AG04450 (cell line): ENCODE measurements at places on chromosomes 7 and 10.

- no peak for DNase-seq
These were observed 815 bp downstream of the NEUROG3 start for GRCh38 chr10:69572159-69573055.

DNA sequence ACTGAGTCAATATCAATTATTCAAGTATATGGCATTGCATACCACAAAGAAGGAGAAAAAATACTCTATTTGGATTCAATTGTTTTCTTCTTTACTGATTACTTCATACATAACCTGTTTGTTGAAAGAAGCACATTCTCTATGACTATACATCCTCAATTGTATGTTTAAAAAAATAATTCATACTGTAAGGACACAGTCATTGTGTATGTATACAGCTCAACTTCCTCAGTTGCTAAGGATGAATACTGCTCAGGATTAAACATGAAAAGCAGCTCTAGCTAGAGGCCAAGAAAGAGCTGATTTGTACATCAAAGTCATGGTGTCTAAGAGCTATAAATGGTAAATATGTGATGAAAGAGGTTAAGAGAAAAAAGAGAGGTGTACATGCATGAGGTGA, 15.8 kb upstream of the BPGM start:
- no peak for DNase-seq

GRCh38 chr10:117464176-117464575, 78.4 kb upstream of the EMX2 start:
- no peak for DNase-seq

- no peak for DNase-seq
These were observed 115.4 kb downstream of the CSTF2T start for GRCh38 chr10:51583976-51584375.

DNA sequence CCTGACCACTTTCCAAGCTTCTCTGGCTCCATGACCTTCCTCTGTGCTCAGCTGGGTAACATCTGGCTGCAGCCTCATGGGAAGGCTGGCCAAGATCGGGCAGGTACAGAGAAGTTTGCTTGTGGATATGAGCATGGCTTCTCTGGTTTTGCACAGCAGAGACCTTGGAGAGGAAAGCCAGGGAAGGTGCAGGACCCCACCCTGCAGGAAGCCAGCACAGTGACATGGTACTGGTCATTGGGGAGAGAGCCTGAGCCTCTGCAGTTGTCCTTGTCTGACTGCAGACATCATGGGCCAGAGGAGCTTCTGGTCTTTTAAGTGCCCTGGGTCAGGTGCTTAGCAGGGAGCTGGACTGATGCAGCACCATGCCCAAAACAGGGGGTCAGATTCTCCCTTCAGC, 70.6 kb upstream of the LEP start:
- DNase-seq, result no peak

DNA sequence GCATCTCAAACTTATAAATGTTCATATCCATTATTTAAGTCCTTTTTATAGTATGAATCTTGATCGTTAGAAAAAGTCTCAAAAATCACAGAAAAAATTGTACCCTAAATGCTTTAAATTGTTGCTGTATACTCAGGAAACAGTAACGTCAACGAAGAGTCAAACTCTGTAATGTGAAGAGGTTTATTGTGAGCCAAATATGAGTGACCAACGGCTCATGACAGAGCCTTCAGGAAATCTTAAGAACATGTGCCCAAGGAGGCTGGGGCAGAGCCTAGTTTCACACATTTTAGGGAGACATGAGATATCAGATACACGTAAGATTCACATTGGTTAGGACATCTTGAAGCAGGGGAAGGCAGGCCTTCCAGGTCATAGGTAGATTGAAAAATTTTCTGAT, 86.1 kb downstream of the PIP4K2A start:
- DNase-seq, result no peak

DNA sequence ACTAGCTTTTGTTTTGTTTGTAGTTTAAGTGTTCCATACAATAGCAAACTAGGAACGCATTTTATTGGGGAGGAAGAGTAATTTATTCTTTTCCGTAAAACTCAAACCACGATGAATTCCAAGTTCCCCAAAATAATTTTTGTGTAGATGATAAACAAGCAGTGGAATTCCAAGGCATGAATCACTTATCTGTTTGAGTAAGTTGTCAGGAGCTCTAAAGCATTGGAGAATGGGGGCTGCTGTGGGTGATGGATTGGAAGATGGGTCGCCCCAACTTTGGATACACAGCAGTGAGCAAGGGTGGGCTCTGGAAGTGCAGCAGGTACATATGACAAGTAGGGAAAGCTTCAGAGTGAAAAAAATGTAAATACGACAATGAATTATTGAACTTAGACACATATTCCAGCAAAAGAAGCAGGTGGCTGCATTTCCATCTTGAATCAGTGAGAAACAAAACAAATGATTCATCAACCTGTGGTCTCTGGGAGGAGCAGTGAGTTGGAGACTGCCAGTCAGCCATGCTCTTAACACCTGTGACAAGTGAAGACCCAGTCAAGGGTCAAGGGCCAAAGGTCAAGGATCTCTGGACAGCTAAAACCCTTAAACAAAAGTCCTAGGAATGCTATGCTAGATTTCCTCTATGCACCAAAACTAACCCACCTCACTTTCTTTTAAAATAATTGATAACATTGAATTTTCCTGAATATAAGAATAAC, 34.2 kb upstream of the ADRB1 start:
- DNase-seq, result no peak

GRCh38 chr10:104622598-104623209, 18.4 kb upstream of the SORCS3 start:
- no peak for DNase-seq

GRCh38 chr7:152073352-152073751, 47.9 kb downstream of the GALNT11 start:
- DNase-seq, result no peak

- no peak for DNase-seq
These were observed 115.7 kb downstream of the PRKAG2 start for GRCh38 chr7:151761231-151761630.

GRCh38 chr7:155917836-155918430, 105.7 kb upstream of the SHH start:
- no peak for DNase-seq

DNA sequence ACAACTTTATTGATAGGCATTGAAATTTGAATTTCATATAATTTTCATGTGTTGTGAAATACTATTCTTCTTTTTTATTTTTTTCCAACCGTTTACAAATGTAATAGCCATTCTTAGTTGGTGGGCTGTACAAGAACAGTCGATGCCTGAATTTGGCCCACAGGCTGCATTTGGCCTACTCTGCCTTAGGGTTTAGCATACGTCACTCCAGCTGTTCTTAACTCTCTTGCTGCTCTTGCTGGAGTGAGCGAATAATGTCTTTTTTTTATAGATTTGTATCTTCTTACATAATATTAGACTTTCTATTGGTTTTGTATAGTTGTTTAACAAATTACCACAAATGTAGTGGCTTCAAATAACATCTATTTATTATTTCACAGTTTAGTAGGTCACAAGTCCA, 163.4 kb upstream of the MKI67 start:
- no peak for DNase-seq

DNA sequence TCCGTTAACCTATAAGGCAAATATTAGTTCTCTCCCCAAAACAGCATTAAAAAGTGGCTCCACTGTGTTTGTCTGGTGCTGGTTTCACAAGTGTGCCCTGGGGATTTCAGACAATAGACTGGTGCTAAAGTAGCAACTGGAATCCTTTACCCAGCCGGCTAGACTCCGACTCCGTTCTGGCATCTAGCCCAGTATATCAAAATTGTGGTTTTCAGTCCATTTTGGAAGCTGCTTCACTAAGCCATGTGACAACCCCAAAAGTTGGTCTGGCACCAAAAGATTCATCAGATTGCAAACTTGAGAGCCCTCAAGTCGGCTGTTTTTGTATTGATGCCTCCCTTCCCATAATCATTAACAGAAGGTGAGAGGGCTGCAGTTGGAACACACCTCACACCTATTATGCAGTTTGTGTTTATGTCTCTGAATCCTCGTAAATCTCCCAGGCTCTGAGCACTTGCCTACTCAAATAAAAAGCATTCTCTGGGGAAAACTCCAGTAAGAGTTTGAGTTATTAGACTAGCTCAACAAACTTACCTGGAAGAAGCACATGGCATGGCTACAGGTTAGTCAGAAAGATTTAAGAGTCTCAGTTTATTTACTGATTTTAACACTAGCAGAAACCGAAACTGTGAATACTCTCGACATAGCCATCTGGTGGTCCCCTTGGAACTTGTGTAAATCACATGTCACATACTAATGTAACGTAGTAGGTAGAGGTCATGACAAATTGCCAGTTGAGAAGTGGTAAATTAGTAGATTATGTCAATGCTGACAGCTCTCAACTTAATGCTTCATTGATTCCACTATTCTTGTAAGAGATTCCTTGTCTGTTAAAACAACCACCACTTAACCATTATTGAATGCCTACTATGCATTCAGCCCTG, 14.8 kb upstream of the WNT16 start:
- no peak for DNase-seq

DNA sequence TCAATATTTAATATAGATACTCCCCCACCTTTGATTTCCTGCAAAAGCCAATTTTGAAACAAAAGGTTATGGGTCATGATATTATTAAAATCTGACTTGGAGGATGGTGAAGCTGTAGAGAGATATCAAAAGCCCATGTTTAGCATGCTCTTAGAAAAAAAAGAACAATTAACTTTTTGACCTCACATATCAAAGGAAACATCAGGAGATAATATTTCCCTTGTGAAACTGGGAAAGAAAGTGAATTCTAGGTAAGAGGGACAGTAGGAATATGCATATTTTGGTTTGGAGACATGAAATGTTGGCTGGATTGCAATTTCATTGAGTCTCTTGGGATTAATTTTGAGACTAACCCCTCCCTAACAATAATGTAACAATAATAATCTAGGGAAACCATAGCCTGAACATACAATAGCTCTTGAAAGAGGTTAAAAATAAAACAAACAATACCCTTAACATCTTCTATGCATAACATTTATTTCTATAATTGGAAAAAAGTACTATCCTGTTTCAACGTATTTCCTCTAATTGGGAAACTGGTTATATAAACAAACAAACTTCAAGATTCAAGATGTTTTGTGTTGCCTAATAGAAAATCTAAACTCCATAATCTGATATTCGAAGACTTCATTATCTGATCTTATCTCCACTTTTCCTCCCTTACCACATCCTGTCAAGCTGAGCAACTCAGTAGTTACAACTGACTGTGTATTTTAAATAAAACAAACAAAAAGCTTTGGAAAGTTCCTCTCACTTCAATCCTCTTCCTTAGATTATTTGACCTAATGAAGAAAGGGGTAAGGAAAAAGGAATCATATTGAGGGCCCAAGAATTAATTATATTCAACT, 14.8 kb downstream of the TMEM26 start:
- DNase-seq, result no peak

DNA sequence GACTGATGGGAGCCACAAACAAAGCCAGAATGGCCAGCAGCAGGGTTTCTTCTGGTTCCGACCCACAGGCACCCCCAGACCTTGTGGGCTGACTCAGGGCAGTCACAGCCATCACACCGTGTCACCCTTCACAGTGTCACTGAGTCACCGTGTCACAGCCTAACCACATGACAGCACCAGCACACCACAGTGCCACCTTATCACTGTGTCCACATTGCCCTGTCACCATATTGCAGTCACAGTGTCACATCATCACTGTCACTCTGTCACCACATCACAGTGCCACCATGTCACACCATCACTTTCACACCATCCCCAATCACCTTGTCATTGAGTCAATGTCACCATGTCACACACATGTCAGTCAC, 77.0 kb downstream of the OAT start:
- no peak for DNase-seq

DNA sequence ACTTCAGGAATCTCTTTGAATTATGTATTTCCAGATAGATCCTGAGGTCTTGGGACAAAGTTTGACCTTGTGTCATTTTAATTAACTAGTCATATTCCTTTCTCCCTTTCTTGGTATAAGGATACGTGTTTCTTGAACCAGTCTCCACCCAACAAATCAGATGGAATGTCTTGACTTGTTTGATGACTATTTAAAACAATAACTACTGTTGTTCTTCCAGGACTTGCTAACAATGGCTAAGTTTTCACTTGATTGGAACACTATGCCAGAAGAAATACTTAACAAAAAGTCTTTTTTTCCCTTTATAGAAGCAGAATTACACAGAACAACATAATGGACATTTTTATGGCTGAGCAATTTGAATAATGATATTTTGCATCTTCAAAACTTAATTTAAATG, 43.0 kb upstream of the WIPF3 start:
- DNase-seq, result no peak

- DNase-seq, result no peak
These were observed 1.0 kb downstream of the ATE1 start for GRCh38 chr10:121926671-121927317.

- DNase-seq, result no peak
These were observed 32.1 kb upstream of the JAKMIP3 start for GRCh38 chr10:132033632-132034031.

GRCh38 chr10:32095116-32095733, 39.0 kb upstream of the KIF5B start:
- no peak for DNase-seq

- DNase-seq, result no peak
These were observed 117.4 kb downstream of the ZNF365 start for GRCh38 chr10:62491597-62491996.

DNA sequence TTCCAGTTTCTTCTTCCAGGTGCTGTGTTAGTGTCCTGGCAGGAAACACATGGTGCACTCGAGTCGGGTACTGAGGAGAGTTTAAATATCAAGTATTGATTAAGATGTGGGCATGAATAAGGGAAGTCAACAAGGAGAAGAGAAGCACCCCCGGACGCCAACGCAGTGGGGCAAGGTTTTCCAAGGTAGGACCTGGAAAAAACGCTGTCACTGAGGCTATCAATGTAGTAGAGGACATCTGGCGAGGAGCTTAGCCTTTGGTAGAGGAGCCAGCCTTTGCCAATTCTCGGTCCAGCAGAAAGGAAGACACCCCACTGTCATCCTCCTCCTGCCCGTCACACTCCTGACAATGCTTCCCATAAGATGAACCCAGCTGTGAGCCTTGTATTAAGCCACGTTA, 159.6 kb downstream of the TEX36 start:
- DNase-seq, result no peak

DNA sequence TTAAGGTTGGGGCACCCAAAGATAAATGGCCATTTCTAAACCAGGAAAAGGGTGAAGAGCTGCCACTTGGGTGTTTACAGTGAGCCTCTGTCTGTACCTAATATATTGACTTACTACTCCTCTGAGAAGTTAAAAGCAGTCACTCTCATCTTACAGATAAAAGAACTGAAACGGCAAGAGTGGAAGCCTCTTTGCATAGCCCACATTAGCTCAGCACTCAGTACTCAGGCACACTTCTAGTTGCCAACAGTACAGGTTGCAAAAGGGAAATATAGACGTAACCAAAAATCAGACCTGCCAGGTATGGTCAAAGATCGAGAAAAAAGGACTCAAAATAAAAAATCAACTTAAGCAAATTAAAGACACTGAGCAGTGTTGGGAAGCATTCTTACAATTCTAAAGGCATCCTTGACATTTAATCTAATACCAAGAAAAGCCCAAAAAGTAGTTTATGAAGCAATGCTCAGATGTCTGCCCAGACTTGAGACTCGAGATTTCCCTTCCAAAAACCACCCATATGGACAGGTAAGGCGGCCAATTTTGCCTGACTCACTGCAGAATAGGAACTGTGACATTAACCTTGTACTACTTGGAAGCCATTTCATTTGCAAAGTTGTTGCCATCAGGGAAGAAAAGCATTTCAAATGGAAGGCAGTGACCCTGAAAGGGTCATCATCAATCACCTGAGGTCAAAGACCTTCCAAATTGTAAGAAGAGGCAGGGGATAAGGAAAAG, 139.3 kb downstream of the SLC25A13 start:
- no peak for DNase-seq
